Cerebellar nuclear complex (tissue), 1 donor: ENCODE measurements at places on chromosomes 6 and 20.

DNA sequence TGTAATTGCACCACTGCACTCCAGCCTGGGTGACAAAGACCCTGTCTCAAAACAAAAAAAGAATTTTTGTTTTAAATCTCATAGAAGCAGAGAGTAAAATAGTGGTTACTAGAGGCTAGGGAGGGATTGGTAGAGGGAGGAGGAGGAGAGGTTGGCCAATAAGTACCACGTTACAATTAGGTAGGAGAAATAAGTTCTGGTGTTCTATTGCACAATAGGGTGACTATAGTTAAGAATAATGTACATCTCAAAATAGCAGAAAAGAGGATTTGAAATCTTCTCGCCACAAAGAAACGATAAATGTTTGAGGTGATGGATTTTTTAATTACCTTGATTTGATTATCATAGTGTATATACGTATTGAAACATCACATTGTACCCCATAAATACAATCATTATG is 27.1 kb upstream of the TOP1 start:
- DNase-seq, result no peak

DNA sequence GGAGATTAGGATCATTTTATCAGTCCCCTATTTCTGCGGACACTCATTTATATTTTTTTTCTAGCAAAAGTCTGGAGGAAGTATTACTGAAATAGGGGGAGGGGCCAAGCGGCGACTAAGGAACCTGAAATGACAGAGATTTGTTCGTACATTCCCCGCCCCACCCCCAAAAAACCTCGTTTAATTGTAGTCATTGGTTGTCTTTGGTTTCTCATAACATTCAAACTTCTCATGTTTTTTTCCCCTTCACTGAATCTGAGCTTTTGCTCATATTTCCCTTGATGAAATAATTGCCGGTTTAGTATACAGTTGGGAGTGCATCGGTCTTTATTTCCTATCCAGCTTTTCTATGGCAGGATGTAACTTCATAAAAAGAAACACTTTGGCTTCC is 768 bp upstream of the FYN start:
- no peak for DNase-seq

DNA sequence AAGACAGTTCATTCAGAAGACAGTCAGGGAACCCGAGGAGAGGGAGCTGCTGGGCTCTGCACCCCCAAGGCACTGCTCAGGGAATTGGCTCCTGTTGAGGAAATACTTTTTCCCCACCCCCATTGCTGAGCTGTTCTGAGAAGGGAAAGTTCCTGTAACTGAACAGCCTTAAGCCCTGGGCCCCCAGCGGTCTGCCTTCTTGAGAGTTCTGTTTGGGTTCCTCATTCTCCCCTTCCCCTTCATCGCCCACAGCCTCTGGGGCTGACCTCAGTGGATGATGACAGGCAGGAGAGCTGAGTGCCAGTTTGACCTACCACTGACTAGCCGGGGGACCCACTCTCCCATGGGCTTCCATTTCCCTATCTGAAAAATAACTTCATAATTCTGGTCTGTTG is 10.7 kb downstream of the HCK start:
- no peak for DNase-seq

DNA sequence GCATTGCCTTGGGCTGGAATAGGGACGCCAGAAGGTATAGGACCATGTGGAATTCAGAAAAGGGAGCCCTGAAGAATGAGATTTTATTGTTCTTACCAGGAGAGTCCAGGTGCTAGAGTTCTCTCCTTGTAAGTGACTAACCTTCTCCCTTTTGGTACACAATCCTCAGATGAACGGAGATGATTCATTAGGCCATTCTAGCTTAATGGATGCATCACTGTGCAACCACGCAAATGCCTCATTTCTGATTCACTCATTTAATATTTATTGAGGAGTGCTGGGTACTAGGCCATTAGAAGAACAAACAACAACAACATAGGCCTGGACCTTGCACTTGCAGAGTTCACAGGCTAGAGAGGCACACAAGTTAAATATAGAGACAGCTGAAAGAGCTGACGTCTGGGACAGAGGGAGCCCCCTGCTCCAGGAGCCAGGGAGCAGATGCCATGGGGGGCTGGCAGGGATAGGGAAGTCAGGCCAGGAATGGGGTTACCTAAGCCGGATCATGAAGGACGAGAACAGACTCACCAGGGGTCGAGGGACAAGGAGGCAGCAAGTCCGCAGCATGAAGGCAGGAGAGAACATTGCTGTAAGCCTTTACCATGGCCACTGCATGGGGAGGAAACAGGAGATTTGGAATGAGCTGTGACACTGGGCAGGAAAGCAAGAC is 179.5 kb upstream of the AKAP12 start:
- DNase-seq, result no peak

DNA sequence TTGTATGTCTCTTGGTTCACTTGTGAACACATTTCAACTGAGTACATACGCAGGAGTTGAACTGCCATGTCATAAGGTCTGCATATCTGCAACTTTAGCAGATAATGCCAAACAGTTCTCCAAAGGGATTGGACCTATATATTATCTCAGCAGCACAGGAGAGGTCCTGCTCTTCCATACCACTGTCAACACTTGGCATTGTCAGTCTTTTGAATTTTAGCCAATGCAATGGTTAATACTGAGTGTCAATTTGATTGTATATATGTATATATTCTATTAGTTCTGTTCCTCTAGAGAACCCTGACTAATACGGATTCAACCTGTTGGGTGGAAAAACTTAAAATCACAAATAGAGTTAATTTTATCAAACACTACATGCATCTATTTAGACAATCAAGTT is 26.1 kb upstream of the ARHGAP18 start:
- no peak for DNase-seq

DNA sequence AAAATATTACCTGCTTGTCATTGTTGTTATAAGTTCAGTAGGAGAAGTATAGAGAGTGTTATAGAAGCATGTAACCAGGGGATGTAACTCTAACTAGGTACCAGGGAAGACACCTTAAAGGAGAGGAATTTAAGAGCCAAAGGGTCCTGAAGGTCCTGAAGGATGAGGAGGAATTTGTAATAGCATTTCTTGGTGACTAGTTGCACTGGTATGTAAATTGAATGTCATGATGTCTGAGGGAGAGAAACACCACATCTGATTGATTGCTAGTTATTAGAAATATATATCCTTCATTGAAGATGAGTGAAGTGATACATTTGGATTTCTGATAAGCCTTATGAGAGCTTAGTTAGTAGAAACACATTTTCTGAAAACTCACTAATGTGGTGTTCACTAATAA is 643.8 kb downstream of the RFPL4B start:
- DNase-seq, result no peak

- peak; percentile 37 for DNase-seq
Observed at GRCh38 chr20:8670893-8671215, 398.0 kb upstream of the PLCB4 start.

GRCh38 chr6:33160096-33160495 is 32.2 kb downstream of the COL11A2 start:
- DNase-seq, result no peak

- DNase-seq, result no peak
Observed at GRCh38 chr20:4089756-4090487, 74.6 kb upstream of the RNF24 start.

- no peak for DNase-seq
Observed at GRCh38 chr6:2885967-2886735, 17.0 kb downstream of the SERPINB9 start.

DNA sequence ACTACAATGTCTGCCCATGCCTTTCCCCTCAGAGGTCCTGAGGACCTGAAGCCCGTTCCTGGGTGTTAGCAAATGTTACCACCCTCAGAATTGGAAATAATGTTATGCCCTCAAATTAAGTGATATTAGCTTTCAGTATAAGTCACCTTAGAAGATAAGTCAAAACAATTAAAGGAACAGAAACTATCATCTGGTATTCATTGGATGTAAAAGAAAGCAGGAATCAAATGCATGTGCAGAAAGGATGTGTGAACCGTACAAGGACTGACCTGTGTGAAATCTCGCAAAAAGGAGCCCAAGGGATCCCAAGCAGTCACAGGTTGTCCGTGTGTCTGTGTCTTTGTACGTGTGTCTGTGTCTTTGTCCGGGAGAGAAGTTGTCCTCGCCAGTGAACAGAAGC is 51.6 kb upstream of the TAB2 start:
- DNase-seq, result no peak
